ENCODE measurements at places on chromosomes 5 and 9.

DNA sequence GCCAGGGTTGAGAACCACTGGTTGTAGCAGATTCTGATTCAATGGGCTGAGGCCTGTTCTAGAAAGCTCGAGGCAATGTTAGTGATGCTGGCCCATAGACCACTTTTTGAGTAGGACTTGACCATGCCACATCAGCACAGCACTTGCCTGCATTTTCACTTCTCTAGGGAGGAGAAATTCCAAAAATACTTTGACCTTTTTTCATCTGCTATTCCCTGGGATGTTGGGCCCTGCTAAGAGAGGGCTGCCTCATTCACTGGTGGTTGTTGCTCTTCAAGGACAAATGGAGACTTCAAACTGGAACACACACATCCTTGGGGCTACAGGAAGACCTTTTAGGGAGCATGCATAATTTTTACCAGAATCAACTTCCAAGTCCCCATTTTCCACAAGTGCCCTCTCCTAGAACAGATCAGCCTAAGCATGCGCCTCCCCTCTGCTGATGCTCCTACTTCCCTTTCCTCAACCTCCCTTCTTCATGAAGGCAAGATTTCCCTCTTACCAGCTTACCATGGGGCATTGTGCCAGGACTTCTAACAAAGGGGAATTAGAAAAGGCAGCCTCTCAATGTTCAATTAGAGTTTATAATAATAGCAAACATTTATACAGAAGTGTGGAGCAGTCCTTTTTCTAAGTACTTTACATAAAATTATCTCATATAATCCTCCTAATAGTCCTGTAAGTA lies 12.7 kb upstream of the TGFBI start:
- DNase-seq: no peak

DNA sequence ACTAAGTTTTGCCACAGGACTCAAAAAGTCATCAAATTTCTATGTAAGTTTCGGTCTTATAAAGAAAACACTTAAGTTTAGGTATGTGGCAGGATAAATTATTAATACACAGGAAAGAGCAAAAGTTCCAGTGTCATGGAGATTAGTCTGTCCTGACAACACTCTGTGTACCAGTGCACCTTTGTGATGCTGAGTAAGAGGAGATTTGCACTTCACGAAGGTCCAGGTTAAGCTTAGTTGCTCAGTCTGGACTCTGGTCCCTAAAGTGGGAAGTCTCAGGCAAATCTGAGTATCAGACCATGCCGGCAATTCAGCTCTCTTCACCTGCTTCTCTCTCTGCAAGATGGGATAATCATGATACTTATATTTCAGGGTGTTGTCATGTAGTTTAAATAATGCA lies 139.5 kb upstream of the RASGRF2 start:
- H3K27ac ChIP-seq: no peak overlapping the region
- peaks cover 5% of the 10 kb centered on the region for H3K36me3 ChIP-seq
- H3K4me1 ChIP-seq: no peaks in the 10 kb centered on the region

DNA sequence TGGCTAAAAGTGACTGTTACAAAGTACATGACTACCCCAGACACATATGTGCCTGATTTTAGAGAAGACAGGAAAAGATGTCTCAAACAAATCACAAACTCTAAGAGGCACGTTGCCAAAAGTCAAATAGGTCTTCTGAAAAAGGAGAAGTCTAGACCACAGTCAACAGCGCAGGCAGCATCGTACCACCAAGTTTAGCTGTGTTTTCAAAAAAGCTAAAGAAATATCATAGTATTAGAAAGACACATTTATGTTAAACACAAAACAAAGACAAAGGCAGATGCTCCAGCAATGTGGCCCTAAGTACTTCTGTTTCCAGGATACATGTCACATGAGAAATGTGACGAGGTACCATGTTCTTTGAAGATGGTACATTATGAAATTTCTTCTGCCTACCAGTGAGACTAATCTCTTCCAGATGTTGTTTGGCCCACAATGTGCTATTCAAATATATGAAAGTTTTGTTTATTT lies 43.5 kb downstream of the LPAR1 start:
- H3K36me3 ChIP-seq: no peaks in the 10 kb centered on the region
- DNase-seq: no peak
- no peaks in the 10 kb centered on the region for H3K27me3 ChIP-seq
- peaks cover 62% of the 10 kb centered on the region for H3K4me1 ChIP-seq
- no peak overlapping the region for H3K4me3 ChIP-seq

DNA sequence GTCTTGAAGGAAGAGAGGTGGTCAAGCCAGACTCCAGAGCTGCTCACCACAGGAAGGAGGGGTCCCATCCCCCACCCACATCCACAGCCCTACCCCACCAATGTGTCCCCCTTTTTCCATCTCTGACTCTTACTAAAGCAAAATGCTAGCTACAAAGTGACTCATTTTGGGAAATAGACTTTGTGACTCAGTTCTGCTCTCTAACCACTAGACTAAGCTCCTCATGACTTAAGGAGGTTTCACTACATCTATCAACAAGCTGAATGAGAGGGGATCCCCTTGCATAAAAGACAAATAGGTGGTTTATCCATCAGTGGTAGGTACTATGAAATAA lies 35.1 kb upstream of the ADRB2 start:
- no peaks in the 10 kb centered on the region for H3K4me1 ChIP-seq
- no peak for DNase-seq
- H3K27ac ChIP-seq: no peak overlapping the region
- no peaks in the 10 kb centered on the region for H3K27me3 ChIP-seq

DNA sequence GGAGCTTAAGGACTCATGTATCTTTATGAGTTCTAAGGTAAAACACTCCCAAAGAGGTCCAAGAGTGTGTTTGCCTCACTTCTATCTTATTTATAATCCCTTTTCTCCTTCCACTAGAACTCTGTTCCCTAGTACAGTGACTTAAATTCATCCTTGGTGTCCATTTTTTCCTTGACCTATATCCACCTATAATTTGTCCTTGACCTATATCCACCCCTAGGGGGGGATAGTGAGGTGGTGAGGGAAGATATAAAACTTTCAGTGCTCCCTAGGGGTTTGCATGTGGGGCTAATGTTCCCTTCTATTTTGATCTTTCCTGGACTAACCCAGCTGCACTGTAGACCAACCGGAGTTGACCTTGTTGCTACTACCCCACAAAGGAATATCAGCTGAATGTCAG lies 83.5 kb upstream of the GNAQ start:
- H3K36me3 ChIP-seq: no peaks in the 10 kb centered on the region
- no peaks in the 10 kb centered on the region for H3K4me1 ChIP-seq
- no peak for DNase-seq

- DNase-seq: no peak
- no peak overlapping the region for H3K4me3 ChIP-seq
- no peaks in the 10 kb centered on the region for H3K27me3 ChIP-seq
- no peaks in the 10 kb centered on the region for H3K4me1 ChIP-seq
Measured at GRCh38 chr5:174387448-174387847, 336.9 kb upstream of the MSX2 start.

- DNase-seq: no peak
- no peaks in the 10 kb centered on the region for H3K4me1 ChIP-seq
- no peak overlapping the region for H3K4me3 ChIP-seq
- H3K27me3 ChIP-seq: no peaks in the 10 kb centered on the region
- no peaks in the 10 kb centered on the region for H3K36me3 ChIP-seq
Measured at GRCh38 chr9:71863631-71864030, 47.4 kb downstream of the ABHD17B start.

DNA sequence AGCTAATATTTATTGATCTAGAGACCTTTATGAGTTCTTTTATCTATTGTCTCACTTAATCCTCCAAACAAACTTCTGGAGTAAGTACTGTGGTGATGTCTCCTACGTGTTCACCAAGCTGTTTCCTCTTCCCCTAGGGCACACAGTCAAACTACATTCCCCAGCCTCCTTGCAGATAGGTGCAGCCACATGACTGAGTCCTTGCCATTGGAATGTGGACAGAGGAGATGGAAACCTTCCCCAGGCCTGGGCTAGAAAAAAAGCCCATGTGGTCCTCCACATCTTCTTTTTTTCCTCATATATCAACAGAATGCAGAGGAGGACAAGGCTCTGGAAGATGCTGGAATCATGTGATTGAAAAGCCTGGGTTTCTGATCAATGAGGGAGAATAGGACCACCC lies 88.0 kb downstream of the ANKRD55 start:
- H3K27ac ChIP-seq: no peak overlapping the region
- no peak for DNase-seq
- H3K27me3 ChIP-seq: no peaks in the 10 kb centered on the region
- H3K4me3 ChIP-seq: no peak overlapping the region
- no peaks in the 10 kb centered on the region for H3K4me1 ChIP-seq
